ENCODE measurements at places on chromosomes 2 and 18. TPM values are rescaled to one million over a fixed set of nuclear protein-coding genes. Genes with fewer than 3 reads are reported as not detected.

- no peak for DNase-seq
Observed at GRCh38 chr18:55214534-55214933, 255.3 kb upstream of the CCDC68 start.

RNF138 gene
- 35.4 TPM for total RNA-seq

- DNase-seq, result no peak
Observed at GRCh38 chr18:59881728-59882656, 17.8 kb upstream of the PMAIP1 start.

CRYBA2 gene
- total RNA-seq, result not detected

- DNase-seq, result no peak
Observed at GRCh38 chr18:63539904-63540510, 2.2 kb upstream of the SERPINB12 start.

CCDC68 gene
- total RNA-seq, result 41.3 TPM

ST8SIA5 gene
- total RNA-seq, result 0.95 TPM

ABCA12 gene
- 0.58 TPM for total RNA-seq

- no peak for DNase-seq
Observed at GRCh38 chr2:132774189-132774588, 104.2 kb upstream of the LYPD1 start.

DNA sequence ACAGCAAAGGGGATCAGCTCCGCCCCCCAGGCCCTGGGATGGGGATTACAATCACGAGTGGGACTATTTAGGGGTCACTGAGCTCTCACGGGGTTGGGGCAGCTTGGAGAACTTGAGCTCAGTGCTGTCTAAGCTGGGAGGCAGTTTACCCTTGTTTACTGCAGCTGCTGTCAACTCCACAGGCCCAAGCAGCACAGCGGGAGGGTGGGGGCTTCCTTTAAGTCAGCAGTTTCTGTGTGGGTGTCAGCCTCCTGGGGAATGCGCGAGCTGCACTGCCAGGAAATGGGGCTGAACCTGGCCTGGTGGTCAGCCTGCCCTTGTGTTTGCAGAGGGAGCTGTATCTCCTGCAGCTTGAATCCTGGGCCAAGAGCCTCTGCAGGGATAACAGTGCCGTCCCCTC, 29.8 kb downstream of the TOGARAM2 start:
- no peak for DNase-seq

DNA sequence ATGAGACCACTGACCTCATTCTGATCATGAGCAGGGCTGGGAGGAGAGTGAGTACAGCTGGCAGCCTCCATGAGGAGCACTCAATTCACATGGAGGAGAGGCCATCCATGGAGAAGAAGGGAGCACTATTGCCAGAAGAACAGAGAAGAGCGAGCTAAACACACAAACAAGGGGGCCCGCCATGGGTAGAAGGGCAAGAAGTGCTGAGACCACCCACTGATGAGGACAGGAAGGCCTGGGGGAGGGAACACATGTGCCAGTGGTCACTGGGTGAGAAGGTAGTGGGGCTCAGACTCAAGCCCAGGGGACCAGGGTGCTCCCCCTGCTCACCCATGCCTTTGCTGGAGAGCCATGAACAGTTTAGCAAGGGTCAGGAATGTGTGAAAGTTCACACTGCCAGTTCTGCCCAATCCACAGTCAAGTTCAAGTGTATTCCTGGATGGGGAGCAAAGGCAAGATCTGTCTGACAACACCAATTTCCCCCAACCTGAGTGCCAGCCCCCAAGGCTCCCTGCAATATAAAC, 57.7 kb downstream of the TTC32 start:
- no peak for DNase-seq

All from urinary bladder (tissue), 4 donors.